Adrenal gland (tissue), 19 donors: ENCODE measurements at places on chromosomes 7 and 10. TPM values are rescaled to one million over a fixed set of nuclear protein-coding genes. Genes with fewer than 3 reads are reported as not detected.

The OR2A5 gene
- not detected for total RNA-seq

The NPSR1 gene
- total RNA-seq: not detected

The AGAP4 gene
- 12.8 TPM for total RNA-seq

The ZNF777 gene
- total RNA-seq: 13.8 TPM

The FGFR2 gene
- 49.9 TPM for total RNA-seq

The SCART1 gene
- 0.42 TPM for total RNA-seq

The NCF1 gene
- 2.8 TPM for total RNA-seq

The TMEM273 gene
- 10.0 TPM for total RNA-seq

The NRCAM gene
- total RNA-seq: 73.2 TPM

The FAM53B gene
- total RNA-seq: 74.4 TPM

The ANLN gene
- 2.2 TPM for total RNA-seq
